Endodermal cell (in vitro differentiated cells): ENCODE measurements at places on chromosomes 13 and 19.
A peak's percentile ranks its signal among the peaks of the same experiment; 100 is the strongest.

- peak; percentile 87 for DNase-seq
Measured at GRCh38 chr13:43786766-43787517, at the start of gene ENOX1. Gene ENOX1, minus strand, starts transcription at chr13:43786972.

- no peak for DNase-seq
Measured at GRCh38 chr13:102993348-102993747, 72.9 kb downstream of the SLC10A2 start.

- peak; percentile 73 for DNase-seq
Measured at GRCh38 chr13:102212729-102213128, 189.1 kb downstream of the FGF14 start.

GRCh38 chr13:107580741-107581412 is 634.5 kb downstream of the LIG4 start:
- DNase-seq: no peak

GRCh38 chr19:44010468-44010867 is 7.7 kb downstream of the ZNF230 start:
- no peak for DNase-seq

DNA sequence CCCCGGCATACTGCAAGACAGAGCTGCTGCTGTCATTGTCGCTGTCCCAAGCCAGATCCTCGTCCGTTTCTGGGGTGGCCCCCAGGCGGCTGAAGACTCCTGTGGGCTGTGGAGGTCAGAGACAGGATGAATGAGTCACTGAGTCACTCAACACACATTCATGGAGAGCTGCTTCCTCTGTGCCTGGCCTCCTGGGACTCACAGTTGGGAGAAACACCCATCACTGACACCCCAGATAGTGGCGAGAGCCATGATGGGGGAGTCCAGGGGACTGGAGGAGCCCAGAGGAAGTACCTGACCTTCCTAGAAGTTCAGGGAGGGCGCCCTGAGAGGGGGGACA is 26.0 kb downstream of the C19orf47 start:
- no peak for DNase-seq

- no peak for DNase-seq
Measured at GRCh38 chr13:34521171-34521570, 420.9 kb upstream of the NBEA start.

GRCh38 chr13:31860002-31860401 is 120.7 kb downstream of the RXFP2 start:
- DNase-seq: no peak

DNA sequence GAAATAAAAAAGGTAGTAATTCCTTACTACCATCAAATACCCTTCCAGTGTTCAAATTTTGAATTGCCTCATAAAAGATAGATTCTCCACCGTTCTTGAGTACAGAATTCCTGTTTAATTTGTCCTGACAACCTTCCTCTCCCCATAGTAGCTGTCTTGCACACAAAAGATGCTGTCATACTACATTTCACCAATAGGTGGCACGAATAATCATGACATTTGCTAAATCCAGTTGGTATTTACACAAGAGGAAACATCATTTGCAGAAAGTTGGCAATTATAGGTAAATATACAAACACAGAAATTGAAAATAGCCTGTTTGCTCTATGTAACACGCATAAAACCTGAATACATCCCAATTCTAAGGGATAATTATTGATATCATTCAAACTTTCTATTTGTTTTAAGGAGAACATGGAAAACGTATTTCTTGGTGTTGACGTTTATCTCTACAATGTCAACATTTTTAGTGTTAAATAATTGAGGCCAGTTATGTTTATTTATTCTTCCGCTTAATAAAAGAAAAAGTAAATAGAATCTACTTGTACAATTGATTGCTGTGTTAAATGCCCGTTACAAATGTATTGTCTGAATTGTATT is 58.3 kb upstream of the CLDN10 start:
- no peak for DNase-seq

DNA sequence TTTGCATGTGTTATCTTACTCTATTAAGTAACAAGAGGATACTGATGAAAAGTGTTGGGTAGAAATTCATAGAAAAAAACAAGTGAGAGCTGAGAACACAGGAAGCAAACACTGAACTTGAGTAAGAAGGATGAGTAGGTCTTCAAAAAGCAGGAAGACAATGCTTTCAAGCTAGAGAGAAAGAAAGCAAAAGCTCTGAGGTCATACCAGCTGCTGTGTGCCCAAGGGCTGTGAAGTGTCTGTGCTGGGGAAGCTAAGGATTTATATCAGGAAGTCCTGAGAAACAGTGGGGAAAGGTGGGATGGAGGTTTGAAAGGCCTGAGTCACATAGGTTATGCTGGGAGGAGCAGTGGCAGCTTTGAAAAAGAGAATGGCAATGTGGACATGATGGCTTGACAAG is 145.5 kb upstream of the MAB21L1 start:
- peak; percentile 65 for DNase-seq

DNA sequence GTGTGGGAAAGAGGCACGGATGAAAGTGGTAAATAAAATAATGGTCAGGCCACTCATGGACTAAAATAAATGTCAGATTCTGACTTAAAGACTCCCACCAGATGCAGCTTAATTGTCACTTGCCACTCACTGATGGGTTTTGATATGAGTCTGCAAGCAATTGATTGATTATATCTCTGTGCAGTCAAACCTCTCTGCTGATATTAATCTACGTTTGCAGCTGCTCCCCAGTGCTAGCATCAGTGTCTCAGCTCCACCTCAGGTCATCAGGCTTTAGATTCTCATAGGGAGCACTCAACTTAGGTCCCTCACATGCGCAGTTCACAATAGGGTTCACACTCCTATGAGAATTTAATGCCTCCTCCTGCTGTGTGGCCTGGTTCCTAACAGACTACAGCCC is 195.3 kb downstream of the B3GLCT start:
- DNase-seq: no peak

GRCh38 chr13:32936716-32937115 is 79.5 kb upstream of the KL start:
- DNase-seq: no peak

DNA sequence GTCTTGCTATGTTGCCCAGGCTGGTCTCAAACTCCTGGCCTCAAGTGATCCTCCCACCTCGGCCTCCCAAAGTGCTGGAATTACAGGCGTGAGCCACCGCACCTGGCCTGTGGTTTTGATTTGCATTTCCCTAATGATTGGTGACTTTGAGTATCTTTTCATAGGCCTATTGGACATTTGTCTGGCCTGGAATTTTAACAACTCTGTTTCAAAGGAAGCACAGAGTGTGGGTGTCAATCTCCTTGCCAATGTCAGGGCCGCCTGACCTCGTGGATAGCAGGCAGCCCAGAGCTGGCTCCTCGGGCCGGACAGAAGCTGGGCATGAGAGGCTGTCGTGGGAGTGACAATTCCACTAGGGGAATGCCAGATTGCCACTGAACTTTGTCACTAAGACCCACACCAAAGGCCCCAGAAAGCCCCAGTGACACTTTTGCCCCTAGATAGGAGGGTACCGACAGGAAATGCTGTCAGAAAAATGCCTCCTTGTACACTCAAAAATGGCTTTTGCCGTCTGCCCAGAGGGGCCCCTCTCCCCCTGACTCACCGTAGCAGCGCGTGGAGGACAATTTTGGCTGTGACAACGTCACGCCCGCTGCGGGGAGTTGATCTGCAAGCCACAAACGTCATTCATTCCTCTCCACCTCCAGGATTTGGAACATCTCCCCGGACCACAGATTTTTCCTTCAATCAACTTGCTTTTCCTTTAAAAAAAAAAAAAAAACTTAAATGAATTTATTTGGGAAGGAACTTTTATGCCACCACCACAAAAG is 11.7 kb upstream of the ADGRE5 start:
- DNase-seq: no peak

- DNase-seq: peak; percentile 40
Measured at GRCh38 chr19:6204866-6205723, 69.6 kb downstream of the ACSBG2 start.

DNA sequence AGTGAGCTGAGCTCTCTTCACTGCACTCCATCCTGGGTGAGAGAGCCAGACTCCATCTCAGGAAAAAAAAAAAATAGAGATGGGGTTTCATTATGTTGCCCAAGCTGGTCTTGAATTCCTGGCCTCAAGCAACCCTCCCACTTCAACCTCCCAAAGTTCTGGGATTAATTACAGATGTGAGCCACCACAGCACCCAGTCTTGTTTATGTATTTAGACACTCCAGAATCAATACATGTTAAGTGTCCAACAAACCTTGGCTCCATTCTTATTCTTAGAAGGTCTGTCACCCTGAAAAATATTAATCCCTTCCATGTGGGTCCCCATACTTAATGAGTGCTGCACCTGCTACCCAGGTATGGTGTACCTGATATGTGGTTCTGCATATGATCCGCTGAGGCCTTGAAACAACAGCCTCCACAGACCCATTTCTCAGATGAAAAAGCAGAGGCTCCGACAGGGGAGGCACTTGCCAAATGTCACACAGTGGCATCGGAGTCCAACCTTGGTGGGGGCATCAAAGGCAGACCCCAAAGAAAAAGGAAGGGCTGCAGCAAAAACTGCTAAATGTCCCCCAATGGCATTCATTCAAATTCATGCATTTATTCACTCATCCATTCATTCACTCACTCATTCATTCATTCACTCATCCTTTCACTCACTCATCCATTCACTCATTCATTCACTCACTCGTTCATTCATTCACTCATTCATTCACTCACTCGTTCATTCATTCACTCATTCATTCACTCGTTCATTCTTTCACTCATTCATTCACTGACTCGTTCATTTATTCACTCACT is 16.7 kb downstream of the TICAM1 start:
- DNase-seq: no peak

DNA sequence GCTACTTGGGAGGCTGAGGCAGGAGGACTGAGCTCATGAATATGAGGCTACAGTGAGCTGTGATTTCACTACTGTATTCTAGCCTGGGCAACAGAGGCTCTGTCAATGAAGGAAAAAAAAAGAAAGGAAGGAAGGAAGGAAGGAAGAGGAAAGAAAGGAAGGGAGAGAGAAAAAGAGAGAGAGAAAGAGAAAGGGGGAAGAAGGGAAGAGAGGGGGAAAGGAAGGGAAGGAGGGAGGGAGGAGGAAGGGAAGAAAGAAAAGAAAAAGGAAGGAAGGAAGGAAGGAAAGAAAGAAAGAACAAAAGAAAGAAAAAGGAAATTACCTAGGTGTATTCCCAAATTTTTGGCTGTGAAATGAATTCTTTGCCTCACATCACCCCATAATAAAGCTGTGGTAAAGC is 7.2 kb upstream of the RFX2 start:
- no peak for DNase-seq

DNA sequence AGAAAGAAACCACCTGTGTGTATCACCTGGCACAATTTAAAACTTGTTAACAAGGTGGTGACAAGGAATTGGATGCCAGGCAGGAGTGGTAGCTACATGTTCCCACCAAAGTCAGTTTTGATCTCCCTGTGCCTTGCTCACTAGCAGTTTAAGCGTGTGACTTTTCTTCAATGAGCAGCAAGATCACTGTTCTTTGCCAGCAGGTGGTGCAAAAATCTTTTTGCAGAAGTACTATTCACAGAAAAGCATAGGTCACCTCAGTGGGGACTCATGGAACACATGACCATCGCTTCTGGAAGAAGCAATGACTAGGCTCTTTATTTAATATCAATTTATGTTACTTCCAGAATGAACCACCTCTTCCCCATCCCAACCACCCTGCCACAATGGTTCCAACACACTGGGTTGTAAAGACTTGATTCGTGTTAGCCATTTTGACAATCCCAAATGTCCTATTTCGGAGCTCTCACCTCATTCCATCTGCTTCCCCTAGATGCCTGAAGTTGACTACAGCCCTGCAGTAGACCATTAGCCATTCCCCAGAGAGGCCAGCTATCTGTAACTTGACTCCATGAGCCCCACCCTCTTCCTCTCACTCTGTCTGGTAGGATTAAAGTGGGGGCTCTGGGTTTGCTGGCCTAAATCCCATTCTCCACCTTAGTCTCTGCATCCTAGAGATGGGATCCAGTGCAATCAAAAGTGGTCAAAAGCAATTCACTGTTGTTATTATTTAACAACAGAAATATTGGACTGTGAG is 59.1 kb upstream of the TNFRSF19 start:
- DNase-seq: peak; percentile 53

- DNase-seq: no peak
Measured at GRCh38 chr13:96771486-96772367, 222.5 kb downstream of the OXGR1 start.

DNA sequence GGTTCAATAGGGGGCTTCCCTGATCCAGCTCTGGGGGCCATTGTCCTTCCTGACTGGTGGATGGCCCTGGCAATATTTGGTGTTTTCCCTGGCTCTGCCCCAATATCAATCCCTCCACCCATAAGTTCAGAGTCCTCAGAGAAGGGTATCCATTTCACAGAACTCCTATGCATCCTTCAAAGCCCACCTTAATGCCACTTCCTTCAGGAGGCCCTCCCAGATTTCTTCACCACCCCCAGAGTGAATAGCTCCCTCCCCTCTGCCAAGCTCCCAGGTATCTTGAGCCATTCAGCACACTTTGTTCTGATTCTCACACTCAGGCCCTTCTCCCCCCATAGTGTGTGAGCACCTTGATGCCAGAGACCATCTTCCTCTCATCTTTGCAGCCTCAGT is 5.8 kb downstream of the PPP1R14A start:
- DNase-seq: no peak

- DNase-seq: no peak
Measured at GRCh38 chr13:109145631-109146030, 516.2 kb downstream of the MYO16 start.

- DNase-seq: no peak
Measured at GRCh38 chr13:23686948-23687347, 116.7 kb downstream of the TNFRSF19 start.

GRCh38 chr13:30608364-30608763 is 9.4 kb upstream of the USPL1 start:
- no peak for DNase-seq

DNA sequence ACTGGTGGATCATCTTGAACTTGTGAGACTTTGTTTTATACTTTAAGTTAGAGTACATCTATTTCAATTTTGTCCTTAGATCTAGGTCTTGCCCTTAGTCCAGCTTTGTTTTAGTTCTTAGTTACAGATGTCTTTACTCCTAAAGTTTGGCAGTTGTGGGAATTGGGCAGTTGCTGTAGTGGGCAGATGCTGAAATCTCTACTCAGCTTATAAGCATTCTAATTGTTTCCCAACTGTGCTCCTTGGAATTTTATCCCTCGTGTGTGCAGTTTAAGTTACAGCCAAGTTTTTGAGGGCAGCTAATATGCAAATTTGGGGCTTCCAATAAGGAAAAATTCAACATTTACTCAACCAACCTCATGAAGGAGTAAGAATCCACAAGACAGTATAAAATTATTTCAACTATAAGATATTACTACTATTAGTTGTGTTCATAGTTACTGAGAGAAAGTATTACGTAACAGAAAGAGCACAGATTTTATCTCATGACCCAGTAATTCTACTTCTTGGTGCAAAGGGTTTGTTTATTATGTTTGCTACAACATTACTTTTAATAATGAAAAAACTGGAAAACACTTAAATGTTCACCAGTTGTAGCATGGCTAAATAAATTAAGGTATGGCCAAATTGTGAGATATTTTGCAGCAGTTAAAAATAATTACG is 32.9 kb downstream of the CCDC122 start:
- DNase-seq: no peak

- no peak for DNase-seq
Measured at GRCh38 chr19:58284199-58284598, 5.4 kb downstream of the ZNF8 start.
